Stimulated activated CD4-positive, alpha-beta T cell treated with anti-CD3 and anti-CD28 coated beads, Interleukin-4, amount 100 ng/mL, for 48 hours (primary cell): ENCODE measurements at places on chromosomes 6 and 20.

- no peak for DNase-seq
Observed at GRCh38 chr20:54255157-54255556, 47.3 kb downstream of the PFDN4 start.

DNA sequence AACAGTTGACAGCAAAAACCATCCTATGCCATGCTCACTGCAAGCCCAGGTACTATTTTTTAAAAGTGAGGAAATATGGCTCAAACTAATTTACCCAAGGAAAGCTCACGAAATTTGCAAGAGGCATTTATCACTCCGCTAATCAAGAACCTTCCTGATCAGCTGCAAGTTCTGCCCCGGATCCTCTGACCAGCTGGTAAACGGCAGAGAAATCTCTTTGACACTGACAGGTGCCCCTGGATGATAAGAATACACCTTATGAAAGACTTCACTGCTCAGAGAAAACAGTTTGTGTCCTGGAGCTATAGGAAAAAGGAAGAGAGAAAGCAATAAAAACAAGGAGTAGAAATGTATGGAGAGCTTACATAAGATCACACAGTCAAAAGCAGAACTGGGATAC is 6.4 kb downstream of the CNKSR3 start:
- no peak for DNase-seq

DNA sequence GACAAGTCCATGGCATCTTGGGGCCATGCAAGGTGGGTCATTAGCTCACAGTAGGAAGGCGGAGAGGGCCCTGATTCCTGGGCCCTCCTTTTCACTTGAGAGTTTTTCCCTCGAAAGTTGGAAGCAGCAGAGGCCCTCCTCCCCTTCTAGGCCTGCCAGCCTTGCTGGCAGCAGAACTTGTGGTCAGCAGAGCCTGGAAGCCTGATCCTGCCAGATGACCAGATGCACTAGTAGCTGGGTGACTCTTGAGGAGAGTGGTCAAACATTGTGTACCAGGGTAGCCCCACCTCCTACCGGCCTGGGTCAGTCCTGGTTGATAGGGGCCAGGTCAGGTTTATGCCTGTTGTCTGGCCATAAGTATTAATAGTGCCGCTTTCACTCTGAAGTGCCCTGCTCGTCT is 3.8 kb upstream of the HMGA1 start:
- DNase-seq = no peak

- no peak for DNase-seq
Observed at GRCh38 chr6:22073516-22074198, 223.2 kb downstream of the PRL start.

GRCh38 chr20:21022925-21023324 is 83.2 kb downstream of the LINC00237 start:
- no peak for DNase-seq

GRCh38 chr6:100488244-100488643 is 23.5 kb upstream of the SIM1 start:
- no peak for DNase-seq

DNA sequence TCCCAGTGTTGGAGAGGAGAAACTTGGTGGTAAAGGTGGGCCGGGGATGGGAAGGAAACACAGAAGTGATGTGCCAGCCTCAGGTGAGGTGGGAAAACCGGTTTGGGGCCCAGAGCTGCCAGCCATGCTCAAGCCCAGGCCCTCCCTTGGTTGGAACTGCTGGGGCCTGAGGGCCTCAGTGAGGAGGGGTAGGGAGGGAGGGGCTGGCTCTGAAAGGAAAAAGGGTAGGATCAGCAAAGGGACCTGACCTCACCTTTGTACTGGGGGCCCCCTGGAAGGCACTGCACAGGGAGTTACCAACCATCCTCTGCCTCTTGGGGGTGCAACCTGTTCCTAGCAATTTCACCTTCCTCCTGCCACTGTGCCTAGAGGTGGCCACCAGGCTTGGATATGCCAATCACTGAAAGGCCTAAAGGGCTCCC is 1.8 kb upstream of the SPEF1 start:
- DNase-seq = no peak

GRCh38 chr6:87237804-87238203 is 82.4 kb downstream of the ZNF292 start:
- no peak for DNase-seq

- DNase-seq = no peak
Observed at GRCh38 chr6:49636713-49637349, at the start of gene RHAG. TSS of gene RHAG (minus strand) at chr6:49636839. CDS start at chr6:49636812, 27 bp downstream.

DNA sequence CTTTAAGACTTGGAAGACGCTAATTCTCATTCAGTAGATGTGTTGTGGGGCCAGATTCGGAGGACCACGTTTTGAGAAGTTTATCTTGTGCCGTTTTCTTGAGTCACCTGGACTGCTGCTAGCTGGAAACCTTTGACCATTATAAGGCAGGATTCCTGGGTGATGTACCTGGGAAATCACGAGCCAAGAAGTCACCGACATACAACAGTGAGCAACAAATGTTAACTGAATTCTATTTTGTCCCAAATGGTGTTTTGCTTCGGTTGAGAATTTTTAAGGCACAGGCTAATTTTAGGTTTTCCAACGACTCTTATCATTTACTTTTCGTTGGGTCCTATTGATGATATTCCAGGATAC is 93.4 kb upstream of the BTN3A2 start:
- no peak for DNase-seq

DNA sequence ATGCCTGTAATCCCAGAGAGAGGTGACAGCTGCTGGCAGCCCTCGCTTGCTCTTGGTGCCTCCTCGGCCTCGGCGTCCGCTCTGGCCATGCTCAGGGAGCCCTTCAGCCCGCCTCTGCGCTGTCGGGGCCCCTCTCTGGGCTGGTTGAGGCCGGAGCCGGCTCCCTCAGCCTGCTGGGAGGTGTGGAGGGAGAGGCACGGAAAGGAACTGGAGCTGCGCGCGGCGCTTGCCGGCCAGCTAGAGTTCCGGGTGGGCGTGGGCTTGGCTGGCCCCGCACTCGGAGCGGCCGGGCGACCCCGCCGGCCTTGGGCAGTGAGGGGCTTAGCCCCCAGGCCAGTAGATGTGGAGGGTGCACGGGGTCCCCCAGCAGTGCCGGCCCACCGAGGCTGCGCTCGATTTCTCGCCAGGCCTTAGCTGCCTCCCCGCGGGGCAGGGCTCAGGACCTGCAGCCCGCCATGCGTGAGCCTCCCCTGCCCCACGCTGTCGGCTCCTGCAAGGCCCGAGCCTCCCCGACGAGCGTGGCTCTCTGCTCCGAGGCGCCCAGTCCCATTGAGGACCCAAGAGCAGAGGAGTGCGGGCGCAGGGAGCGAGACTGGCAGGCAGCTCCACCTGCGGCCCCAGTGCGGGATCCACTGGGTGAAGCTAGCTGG is 34.6 kb downstream of the C6orf52 start:
- no peak for DNase-seq

DNA sequence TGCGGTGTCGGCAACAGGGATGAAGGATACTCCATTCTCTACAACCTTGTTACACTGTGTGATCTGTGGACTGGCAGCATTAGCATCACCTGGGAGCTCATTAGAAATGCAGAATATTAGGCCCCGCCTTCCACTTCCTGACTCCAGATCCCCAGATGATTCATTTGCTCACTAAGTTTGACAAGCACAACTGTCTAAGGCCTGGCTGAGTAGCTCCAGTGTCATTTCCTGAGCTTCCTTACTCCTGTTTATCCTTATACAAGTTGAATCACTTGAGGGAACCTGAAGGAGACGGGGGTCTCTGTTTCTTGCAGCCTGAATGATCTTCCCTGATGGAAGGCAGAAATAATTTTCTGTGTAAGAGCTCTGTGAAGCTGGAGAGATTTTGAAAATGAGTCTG is 32.7 kb upstream of the PROKR2 start:
- DNase-seq = no peak

DNA sequence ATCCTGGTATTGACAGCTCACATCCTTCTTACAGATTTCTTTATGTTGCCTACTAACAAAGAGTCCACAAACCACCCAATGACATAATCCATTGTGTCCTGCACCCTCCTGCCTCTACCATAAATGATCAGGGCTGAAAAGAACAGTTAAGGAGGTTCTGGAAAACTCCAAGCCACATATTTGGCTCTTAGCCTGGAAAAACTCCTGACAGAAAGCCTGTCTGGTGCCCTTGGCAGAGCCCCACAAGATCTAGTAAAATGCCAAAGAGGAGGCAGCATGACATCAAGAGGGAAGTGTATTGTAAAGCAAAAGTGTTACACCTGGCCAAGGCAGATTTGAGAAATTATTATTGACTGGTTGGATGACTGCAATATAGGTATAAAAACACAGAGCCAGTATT is 126.4 kb upstream of the VGLL2 start:
- DNase-seq = no peak

- DNase-seq = no peak
Observed at GRCh38 chr6:11437824-11438459, 99.6 kb upstream of the TMEM170B start.

DNA sequence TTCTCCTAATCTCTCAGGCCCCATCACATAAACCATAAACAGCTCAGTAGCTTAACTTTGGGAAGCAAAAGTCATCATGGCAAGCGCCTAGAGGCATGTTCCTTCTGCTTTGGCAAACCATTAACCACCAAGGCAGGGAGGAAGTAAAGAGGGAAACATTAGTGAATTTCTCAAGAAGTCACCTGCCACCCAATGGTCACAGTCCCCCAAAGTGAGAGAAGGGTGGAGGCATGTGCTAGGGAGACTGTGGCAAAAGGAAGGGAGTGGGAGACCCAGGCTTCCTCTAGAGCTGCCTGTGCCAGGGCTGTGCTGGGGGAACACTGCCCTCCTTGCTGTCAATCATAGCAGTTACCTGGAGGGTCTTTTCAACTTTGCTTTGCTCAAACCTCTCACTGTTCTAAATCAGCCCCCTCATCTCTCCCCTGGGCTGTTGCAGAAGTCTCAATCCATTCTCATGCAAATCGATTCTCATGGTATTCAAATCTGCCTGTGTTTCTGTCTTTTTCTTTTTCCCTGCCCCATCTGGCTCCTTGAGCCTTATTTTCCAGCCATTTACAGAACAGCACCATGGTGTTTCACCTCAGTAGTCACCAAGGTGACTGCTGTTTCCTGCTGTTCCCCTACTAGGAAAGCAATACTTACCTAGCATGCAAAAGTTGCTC is 1.8 kb upstream of the RNF24 start:
- no peak for DNase-seq

DNA sequence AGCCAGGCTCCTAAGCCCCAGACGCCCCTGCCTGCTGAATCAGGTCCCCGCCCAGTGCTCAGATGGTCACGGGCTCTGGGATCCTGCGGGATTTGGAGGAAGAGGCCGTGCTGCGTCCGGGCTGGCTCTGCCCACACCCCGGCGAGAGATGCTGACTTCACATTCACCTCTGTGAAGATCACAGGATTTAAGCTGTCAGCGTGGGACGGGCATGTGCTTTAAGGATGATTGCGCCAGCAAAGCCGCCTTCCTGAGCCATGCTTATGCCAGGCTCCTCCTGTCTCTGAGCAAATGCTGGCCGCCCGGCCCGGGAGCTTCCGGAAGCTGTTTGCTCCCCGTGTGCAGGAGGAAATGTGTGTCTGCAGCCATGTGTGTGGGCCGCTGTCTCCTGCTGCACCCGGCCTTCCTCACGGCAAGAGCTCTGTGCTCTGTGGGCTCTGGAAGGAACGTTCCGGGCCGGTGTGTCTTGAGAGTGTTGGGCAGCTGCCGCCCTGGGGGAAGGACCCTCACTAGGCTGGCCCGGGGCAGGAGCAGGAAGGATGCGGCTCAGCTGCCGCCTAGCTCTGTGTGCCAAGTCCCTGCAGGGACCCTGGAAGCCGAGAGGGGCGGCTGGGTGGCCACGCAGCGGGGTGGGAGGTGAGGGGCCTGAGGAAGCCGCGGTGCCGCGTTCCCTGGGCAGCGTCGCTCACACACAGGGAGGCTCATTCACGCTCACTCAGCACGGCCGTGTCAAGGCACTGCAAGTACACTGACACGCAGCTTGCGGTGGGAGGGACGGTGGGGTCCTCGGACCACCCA is 19.0 kb upstream of the BHLHE23 start:
- DNase-seq = no peak

DNA sequence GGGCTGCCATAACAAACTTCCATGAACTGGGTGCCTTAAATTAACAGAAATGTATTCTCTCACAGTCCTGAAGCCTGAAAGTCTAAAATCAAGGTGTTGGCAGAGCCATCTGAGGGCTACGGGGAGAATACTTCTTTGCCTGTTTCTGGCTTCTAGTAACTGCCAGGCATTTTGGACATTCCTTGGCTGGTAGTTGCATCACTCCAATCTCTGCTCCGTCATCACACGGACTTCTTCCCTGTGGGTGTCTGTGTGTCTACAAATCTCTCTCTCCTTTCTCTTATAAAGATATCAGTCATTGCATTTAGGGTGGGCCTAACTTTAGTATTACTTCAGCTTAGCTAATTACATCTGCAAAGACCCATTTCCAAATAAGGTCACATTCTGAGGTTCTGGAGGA is 20.9 kb upstream of the PERP start:
- DNase-seq = no peak

GRCh38 chr20:47304287-47304686 is 52.2 kb downstream of the ZMYND8 start:
- DNase-seq = no peak

DNA sequence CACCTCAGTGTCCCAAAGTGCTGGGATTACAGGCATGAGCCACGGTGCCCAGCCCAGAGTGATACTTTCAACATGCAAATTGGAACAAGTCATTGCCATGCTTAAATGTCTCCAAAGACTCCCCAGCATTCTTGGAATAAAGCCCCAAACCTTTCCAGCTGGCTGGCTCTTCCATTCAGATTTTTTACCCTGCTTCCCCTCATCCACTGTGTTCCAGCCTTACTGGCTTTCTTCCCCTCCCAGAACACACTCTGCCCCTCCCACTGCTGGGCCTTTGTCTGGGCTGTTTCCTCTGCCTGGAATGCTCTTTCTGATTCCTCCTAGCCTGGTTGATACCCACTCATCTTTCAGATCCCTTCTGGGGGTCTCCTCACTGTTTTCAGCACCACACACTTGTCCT is 40.1 kb upstream of the NNAT start:
- no peak for DNase-seq

GRCh38 chr6:108616544-108616943 is 55.8 kb downstream of the FOXO3 start:
- DNase-seq = no peak

- DNase-seq = no peak
Observed at GRCh38 chr20:14544688-14545087, 207.3 kb upstream of the FLRT3 start.

DNA sequence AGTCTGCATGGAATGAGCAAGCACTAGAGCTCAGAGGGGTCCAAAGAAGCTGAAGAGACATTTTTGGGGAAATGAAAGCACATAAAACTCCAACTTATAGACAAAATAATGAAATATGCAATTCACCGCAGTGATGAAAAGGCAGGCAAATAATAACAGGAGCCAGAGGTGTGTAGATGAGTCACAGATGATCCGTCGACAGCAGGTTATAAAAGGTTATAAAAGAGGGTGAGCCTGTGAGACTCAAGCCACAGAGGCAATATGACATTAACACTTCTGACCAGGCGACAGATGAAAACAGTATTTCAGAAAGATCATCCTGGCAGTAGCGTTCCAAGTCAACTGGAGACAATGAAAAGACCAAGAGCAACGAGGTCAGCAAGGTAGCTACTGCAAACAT is 35.8 kb upstream of the ANKRD60 start:
- DNase-seq = no peak

GRCh38 chr20:45432294-45432693 is 16.4 kb downstream of the PIGT start:
- no peak for DNase-seq
